ENCODE measurements at places on chromosomes 7 and 10. TPM values are rescaled to one million over a fixed set of nuclear protein-coding genes. Genes with fewer than 3 reads are reported as not detected.

The NUDT13 gene
- 0.56 TPM for total RNA-seq

DNA sequence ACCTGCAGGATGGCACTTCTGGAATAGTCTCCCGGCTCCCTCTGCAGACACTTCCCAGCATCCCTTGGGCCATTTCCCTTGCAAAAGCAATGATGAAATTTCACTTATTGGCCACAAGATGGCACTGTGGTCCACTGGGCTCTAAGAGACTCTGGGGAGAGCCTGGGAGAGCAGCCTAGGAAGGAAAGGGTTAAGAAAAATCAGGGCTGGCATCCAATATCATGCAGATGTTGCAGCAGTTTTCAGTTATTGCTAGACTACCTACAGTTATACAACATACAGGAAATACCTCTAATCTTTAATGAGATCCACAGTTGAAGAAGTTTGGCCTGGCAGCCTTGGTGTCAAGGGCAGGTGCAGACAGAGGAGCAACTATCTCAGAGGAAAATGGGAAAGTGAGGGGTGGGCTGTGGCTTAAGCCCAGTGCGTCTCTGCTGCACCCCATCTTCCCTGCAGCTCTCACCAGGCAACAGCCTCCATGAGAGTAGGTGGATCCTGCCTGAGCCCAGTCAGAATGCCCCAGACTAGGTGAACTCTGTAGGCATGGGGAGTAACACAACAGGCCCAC is 100.2 kb upstream of the PRSS58 start:
- no peak overlapping the region for H3K4me3 ChIP-seq
- H3K36me3 ChIP-seq: no peaks in the 10 kb centered on the region
- H3K4me1 ChIP-seq: no peaks in the 10 kb centered on the region
- no peak overlapping the region for H3K27ac ChIP-seq
- no peaks in the 10 kb centered on the region for H3K27me3 ChIP-seq
- no peak for DNase-seq

The PLCE1 gene
- total RNA-seq: 13.5 TPM

The SPDYE9 gene
- not detected for total RNA-seq

The GRM8 gene
- not detected for total RNA-seq

The SLC37A3 gene
- total RNA-seq: 66.5 TPM

GRCh38 chr7:106542550-106543220 is 118.3 kb downstream of the CCDC71L start:
- H3K27ac ChIP-seq: no peak overlapping the region
- no peak overlapping the region for H3K4me3 ChIP-seq
- no peak for DNase-seq
- H3K27me3 ChIP-seq: no peaks in the 10 kb centered on the region

- no peaks in the 10 kb centered on the region for H3K27me3 ChIP-seq
- no peaks in the 10 kb centered on the region for H3K4me1 ChIP-seq
- no peak overlapping the region for H3K27ac ChIP-seq
- no peak for DNase-seq
- H3K4me3 ChIP-seq: no peak overlapping the region
- no peaks in the 10 kb centered on the region for H3K36me3 ChIP-seq
Measured at GRCh38 chr7:107857541-107857912, 33.5 kb upstream of the DLD start.

DNA sequence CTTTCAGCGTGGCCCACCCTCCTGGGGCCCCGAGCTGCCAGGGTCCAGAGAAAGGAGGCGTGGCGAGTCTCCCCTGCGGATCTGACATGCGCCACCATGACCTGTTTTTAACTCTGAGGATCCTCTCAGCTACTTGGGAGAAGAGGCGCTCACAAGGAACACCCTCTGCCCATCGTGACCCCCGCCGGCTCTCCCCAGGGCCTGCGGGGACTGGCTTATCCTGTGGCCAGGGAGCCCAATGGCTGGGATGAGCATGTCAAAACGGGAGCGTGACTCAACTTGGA is 93.7 kb downstream of the EBF3 start:
- no peaks in the 10 kb centered on the region for H3K27me3 ChIP-seq
- DNase-seq: no peak
- H3K4me1 ChIP-seq: no peaks in the 10 kb centered on the region
- no peak overlapping the region for H3K4me3 ChIP-seq

DNA sequence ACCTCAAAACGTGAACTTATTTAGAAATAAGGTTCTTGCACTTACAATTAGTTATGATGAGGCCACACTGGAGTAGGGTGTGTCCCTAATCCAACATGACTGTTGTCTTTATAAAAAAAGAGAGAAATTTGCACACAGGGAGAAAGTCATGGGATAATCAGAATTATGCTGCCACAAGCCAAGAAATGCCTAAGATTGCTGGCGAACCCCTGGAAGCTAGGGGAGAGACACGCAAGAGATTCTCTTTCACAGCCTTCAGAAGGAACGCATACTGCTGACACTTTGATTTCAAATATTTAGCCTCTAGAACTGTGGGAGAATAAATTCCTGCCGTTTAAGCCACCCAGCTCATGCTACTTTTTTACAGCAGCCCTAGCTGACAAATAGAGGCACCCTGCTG is 138.3 kb downstream of the CCDC71L start:
- no peaks in the 10 kb centered on the region for H3K36me3 ChIP-seq
- no peaks in the 10 kb centered on the region for H3K27me3 ChIP-seq
- no peak overlapping the region for H3K27ac ChIP-seq
- no peak overlapping the region for H3K4me3 ChIP-seq

DNA sequence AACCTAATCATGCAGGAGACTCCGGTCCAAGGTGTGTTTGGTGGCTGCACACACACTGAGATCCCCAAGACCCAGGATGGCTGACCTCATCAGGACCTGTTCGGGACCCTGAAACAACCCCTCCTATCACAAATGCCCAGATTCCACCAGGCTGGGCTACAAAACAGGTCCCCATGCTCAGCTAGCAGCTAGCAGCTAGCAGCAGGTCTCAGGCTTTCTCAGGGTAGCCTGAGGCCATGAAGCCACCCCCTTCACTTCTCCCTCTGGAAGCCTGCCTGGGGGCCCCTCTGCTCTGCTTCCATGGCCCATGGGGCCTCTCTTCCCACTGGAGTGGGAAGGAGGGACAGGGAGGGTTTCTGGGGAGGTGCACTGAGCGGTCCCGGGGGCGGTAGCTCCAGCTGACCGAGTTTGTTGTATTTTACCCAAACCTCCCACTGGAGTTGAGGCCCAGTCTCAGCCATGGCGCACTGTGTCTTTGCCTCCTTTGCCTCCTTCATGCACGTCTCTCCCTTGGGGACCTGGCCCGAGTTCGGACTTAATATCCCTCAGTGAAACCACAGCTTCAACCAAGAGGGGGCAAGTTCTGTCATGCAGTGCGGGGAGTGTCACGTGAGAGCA is 95.1 kb upstream of the GPR26 start:
- H3K27ac ChIP-seq: no peak overlapping the region
- DNase-seq: no peak
- H3K27me3 ChIP-seq: no peaks in the 10 kb centered on the region
- no peak overlapping the region for H3K4me3 ChIP-seq
- H3K4me1 ChIP-seq: no peaks in the 10 kb centered on the region
- no peaks in the 10 kb centered on the region for H3K36me3 ChIP-seq

DNA sequence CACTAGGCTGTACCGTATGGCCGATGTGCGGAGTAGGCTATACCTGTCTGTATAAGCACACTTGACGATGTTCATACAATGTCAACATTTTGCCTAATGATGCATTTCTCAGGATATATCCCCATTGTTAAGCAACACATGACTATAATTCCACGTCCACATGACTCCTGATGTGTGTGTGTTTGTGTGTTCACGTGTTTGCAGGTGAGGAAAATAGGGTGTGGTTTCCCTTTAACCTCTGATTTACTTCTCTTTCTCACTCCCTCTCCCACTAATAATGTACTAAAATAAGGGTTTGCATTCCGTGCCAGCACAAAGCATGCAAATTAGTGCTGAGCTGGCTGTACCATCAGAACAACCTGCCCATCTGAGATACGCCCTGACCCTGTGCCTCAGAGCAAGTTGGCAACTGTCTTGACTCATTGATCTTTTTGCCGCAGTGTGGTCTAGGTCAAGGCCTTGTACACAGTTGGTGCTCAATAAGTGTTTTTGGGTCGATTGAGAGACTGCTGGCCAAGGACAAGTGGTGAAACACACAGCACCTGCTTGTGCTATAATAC is 64.6 kb upstream of the DOCK1 start:
- no peak overlapping the region for H3K4me3 ChIP-seq
- DNase-seq: no peak
- H3K27me3 ChIP-seq: no peaks in the 10 kb centered on the region
- H3K27ac ChIP-seq: no peak overlapping the region
- H3K4me1 ChIP-seq: no peaks in the 10 kb centered on the region

DNA sequence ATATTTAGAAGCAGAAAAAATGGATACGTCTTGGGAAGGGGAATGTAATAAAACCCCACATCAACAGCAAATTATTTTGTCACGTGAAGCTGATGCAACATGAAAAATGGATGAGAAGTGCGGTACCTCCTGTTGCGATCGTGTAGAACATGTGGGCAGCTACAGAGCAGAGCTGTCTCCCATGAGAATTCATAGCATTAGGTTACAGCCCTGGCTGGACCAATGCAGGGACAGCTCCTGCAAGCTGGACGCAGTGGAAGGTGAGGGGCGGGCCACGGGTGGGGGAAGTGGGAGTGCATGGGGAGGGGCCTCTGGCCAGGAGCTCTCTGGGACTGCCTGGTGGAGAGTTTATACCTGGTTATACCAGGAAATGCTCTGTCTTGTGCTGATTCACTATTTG is 120.3 kb downstream of the GATA3 start:
- no peaks in the 10 kb centered on the region for H3K4me1 ChIP-seq
- DNase-seq: no peak
- H3K36me3 ChIP-seq: no peaks in the 10 kb centered on the region

The ZNF425 gene
- 3.4 TPM for total RNA-seq

DNA sequence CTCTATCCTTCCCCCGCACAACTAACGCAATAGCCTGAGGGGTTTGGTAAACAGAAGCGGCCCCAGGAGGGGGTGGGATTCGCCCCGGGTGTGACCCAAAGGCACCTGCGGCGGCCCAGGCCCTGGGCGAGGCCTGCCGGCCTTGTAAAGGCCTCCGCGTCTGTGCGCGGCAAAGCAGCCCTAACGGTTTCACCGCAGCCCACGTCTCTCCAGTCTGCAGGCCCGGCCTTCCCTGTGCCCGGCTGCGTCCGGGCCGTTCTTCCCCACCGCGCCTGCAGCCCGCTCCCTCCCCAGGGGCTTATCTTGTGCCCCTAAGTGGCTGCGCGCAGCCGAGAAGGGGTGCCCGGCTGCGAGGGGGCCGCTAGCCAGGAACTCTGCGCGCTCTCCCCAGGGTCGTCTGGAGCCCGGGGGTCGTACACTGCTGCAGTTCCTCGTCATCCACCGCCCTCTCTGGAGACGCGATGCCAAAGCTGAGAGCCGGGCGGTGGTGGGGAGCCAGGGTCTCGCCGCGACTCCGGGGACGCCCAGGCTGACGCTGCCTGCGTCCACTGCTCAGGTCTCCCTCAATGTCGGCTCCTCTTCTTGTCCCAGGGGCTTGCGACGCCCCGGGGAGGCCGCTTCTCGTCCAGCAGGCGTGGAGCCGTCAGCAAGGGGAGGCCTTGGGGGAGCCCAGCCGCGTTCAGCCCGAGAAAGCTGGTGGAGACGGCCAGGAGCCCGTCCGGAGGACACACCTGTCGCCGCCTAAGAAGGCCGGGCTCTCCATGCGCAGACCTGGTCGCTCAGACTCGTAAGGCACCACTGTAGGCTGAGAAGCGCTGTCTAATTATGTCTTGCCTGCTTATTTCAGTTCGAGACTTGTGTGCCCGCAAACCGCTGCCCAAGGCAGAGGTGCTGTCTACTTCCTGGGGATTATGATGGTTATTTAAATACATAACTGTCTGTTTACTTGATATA is 132.3 kb downstream of the SPAG6 start:
- peaks cover 18% of the 10 kb centered on the region for H3K27me3 ChIP-seq
- no peak overlapping the region for H3K27ac ChIP-seq
- H3K4me1 ChIP-seq: peaks cover 13% of the 10 kb centered on the region
- H3K4me3 ChIP-seq: no peak overlapping the region
- no peak for DNase-seq
- H3K36me3 ChIP-seq: no peaks in the 10 kb centered on the region

All from thoracic aorta (tissue), 2 donors.